ENCODE measurements at places on chromosomes 4 and X.
A peak's percentile ranks its signal among the peaks of the same experiment; 100 is the strongest.

DNA sequence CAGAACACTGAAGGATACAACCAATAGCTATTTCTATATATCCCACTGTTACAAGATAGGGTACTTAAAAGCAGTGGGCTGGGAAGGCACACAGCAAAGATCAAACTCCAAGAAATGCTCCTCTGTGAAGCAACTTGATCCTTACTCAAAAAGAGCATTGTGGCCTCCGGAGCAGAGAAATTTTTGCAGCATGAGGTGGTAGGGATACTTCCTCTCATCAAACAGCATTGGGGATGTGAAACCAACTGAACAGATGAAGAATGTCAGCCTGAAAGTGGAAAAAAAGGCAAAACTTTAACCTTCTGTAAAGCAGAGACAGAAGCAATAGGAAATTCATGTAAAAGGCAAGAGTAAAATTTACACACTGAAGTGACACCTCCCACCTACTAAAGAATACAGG, 92.2 kb downstream of the HUWE1 start:
- DNase-seq = peak; percentile 62

DNA sequence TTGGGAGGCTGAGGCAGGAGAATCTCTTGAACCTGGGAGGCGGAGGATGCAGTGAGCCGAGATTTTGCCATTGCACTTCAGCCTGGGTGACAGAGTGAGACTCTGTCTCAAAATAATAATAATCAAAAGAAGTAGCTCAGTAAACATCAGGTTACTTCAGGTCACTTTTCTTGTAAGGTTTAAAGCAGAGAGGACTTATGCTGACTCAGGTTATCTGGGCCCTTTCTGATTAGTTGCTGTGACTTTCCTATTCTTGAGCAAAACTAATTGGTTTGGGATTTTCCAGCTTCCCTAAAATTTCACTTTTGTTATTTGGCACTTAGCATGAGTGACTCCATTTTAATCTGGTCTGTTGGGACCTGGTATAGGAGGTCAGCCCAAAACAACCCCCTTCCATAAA, 812.9 kb downstream of the NLGN4X start:
- no peak for DNase-seq

DNA sequence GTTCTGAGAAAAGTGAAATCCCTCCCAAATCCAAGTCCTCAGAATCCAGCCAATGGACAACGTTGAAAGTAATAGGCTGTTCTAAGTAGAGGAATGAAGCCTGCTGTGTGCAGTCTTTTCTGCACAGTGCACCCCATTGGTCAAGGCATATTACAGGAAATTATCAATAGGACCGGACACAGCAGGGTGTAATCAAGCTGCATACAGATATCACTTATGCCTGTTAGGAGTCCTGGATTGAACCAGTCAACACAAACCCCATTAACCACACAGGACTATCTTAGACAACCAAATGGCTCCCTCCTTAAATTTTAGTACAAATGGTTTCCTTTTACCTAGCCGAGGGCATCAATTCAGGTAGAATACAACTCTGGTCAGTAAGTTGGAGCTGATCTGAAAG, 34.2 kb upstream of the MAGEA8 start:
- DNase-seq = no peak

DNA sequence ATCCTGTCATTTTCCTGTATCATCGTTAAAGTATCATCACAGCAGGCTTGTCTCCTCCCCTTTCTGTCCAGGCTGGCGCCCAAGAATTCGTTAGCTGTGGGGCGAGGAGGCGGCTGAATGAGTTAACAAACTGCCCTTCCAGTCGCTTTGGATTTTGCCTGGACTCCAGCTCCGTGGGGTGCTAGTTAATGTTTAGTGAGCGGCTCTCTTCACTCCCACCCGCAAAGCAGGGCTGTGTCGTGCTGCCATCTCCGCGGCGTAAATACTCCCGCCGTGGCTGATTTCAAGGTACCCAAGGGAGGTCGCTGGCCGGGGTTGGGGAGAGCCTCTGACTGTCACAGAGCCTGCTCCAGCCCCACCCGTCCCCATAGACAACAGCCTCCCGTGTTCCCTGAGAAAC, 44.9 kb upstream of the SPRY1 start:
- DNase-seq = no peak

DNA sequence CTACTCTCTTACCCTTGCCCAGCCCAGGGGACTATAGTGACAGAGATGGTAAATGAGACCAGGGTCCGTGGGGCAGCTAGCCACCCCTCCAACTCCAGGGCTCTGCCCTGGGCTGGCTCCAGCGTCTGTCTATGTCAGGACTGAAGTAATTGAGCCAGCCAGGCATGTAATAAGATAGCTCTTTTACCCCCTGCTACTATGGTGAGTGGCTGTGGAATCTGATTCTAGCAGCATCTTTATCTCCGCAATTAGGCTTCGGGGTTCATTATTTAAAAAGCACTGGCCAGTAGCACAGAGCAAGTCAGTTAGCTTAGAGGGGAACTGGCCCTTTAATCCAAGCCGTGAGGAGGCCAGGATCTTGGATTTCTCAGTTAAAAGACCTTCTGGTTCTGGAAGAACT, 123.3 kb upstream of the RAI2 start:
- DNase-seq = no peak

DNA sequence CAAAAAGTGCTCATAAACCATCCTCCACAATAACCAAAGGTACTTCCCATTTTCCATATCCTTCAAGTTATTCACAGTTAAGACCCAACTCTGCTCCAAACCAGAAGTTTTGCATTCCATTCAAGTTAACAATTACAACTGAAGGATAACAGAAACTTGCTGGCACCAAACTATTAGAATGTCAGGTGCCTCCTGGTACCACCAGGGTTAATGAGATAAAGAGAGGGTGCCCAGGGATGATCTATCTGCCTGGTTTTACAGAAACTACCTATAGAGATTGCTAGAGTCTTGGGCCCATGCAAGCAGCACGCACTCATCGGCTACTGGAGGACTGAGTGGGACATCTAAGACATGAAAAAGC, 114.6 kb downstream of the RBM47 start:
- DNase-seq = no peak

DNA sequence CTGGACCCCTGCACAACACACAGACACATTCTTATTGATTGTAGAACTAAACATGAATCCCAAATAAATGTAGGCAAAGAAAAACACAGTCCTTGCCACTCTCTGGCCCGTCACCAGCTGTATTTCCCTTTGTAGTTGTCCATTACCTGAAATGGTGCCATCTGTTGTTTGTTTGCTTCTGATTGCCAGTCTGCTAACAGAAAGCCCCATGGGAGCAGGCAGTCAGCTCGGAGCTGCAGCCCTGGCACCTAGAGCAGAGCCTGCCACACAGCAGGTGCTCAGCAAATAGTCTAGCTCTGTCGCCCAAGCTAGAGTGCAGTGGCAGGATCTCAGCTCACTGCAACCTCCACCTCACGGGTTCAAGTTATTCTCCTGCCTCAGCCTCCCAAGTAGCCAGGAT, 28.9 kb downstream of the CPLX1 start:
- DNase-seq = no peak

DNA sequence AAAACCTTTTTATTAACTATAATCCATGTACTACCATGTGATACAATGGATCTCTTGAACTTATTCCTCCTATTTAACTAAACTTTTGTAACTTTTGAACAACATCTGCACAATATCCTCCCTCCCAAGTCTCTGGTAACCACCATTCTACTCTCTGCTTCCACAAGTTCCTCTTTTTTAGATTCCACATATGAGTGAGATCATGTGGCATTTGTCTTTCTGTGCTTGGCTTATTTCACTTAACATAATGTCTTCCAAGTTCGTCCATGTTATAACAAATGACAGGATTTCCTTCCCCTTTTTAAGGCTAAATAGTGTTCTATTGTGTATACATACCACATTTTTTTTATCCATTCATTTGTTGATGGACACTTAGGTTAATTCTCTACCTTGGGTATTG, 28.1 kb downstream of the DCAF8L1 start:
- DNase-seq = no peak

- DNase-seq = peak; percentile 20
Measured at GRCh38 chr4:150769248-150769647, 187.3 kb downstream of the MAB21L2 start.

GRCh38 chr4:137129845-137130244, 402.4 kb downstream of the PCDH18 start:
- DNase-seq = no peak

DNA sequence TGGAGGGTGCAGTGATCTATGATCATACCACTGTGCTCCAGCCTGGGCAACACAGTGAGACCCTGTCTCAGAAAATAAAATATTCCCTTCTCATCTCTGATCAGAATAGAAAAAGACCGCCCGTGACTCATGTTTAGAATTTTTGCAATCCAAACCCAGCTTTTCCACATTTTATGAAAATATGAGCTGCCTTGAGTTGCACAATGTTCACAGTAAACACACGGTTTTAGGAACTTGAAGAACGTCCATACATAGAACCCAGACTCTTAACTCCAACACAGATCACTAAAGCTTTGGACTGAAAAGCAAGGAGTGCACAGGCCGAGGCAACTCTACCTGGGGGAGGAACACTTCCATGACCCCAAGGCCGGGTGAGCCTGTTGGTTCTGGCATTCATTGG, 305.0 kb downstream of the TENM3 start:
- DNase-seq = no peak

GRCh38 chr4:124262211-124263179, 450.0 kb downstream of the ANKRD50 start:
- peak; percentile 83 for DNase-seq

DNA sequence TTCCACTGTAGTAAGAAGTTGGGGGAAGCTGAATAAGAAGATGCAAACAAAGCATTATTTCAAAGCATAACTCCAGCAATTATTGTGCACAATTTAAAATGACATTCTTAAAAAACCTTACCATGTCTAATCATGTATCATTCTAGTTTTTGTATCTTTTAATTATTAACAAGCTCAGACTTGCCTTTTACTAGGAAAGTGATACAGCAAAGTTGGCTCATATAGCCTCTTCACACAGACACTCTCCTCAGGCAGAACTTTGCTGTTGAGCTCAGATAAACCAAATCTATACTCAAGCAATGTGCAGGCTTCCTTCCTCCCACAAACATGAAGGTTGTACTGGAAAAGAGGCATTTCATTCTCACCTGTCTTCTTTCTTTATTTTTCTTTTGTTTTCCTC, 358.7 kb upstream of the EMCN start:
- DNase-seq = no peak

- DNase-seq = no peak
Measured at GRCh38 chr4:149781150-149781549, 34.5 kb downstream of the IQCM start.

GRCh38 chr4:26144526-26145155, 176.2 kb upstream of the RBPJ start:
- no peak for DNase-seq

DNA sequence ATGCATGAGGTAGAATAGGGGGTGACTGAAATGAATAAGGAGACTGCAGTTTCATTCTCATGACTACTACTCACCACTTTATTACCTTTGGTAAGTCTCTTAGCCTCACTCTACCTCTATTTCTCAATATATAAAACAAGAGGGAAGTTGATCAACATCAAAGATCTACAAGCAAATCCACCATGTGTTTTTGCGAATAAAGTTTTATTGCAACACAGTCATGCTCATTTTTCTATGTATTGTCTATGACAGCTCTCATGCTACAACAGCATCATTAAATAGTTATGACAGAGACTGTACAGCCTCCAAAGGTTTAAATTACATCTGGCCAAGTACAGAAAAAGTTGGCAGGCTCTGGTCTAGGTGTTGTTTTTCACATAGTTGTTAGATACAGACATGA, 72.6 kb upstream of the CPEB2 start:
- DNase-seq = no peak

DNA sequence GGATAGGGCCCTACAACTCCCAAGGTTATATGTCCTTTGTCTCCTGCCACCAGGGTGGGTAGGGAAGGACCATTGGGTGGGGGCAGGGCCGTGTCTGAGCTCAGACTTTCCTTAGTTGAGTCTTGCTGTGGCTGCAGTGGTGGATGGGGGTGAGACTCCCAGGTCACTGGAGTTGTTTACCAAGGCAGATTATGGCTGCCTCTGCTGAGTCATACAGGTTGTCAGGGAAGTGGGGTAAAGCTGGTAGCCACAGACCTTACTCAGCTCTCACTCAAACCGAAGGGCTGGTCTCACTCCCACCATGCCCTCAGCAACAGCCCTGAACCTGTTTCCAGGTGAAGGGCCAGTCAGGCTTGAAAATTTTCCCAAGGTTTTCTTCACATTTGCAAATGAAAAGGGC, 58.8 kb upstream of the FAAH2 start:
- DNase-seq = no peak

DNA sequence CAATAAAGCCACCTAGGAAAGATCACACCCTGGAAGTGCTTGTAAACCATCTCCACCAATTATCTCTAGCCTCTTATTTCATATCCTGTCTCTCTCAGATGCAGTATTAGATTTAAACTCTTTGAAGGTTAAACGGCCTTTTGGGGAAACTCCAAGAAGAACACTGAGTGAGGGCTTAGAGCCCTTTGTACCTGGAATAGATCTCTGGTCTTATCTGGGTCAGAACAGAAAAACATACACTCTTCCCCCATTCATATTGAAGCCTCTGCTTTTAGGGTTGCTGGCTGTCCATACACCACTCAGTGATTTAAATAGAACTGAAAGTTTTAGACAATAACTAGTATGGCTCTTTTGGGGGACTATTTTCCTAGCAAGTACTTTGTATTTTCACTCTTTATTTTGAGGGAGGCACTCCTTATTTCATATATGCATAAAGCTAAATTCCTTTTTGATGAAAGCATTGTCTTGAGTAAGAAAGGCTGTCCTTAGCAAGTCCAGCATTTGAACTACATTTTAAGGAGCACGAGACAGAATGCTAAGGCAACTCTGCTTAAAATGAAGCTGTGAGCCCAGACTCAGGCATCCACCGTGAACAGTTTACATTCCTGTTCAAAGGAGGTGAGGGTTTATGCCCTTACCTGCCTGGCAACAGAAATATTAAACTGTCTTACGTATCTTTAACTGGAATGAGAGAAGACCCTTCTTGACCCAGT, 17.4 kb downstream of the YY2 start:
- DNase-seq = no peak

DNA sequence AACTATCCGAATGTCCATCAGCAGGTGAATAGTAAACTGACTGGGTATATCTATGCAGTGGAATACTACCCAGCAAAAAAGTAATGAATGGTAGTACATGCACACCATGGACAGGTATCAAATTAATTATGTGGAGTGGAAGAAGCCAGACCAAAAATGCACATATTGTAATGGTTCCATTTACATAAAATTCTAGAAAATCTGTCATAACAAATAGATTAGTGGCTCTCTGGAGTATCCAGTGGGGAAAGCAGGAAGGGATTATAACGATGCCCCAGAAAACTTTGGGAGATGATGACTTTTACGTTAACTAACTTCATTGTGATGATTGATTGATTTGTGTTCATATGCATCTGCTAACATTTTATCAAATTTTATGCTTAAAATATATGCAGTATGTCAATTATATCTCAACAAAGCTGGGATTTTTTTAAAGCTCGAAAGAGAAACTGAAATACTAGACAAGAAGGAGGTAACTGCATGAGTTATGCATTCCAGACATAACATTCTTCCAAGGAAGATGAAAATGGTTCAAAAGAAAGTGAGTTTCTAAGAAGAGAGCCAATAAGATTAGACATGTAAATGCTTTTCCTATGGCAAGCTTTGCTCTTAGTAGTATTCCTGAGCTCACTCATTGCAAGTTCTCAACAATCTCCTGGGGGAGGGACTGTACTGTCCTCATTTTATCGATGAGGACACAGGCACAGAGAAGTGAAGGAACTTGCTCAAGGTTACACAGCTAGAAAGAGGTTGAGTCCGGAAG, 58.6 kb upstream of the MSX1 start:
- no peak for DNase-seq

Data from SK-MEL-5 (cell line).